Stimulated activated CD4-positive, alpha-beta T cell treated with anti-CD3 and anti-CD28 coated beads, Interleukin-1b, Interleukin-23, amount 100 ng/mL, for 24 hours (primary cell): ENCODE measurements at places on chromosomes 11 and 22.

DNA sequence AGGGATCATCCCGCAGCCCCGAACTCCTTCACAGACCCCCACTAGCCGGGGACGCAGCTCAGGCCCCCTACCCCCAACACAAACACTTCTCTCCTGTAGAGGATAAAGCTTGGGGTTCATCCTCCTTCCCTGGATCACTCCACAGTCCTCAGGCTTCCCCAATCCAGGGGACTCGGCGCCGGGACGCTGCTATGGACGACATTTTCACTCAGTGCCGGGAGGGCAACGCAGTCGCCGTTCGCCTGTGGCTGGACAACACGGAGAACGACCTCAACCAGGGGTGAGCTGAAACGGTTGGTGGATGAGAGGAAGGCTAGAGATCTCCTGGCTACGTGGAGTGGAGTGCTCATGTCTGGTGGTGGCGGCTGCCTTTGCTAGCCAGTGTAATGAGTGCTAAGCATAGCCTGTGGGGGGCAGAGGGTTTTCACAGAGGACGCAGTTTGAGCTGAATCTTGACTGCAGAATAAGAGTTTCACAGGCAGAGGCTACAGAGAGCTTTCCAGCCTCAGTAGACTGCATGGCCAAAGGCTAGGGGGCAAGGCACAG, 580 bp downstream of the ILK start:
- no peak for DNase-seq

- no peak for DNase-seq
Measured at GRCh38 chr11:61071208-61071681, 31.0 kb upstream of the CD5 start.

- DNase-seq: no peak
Measured at GRCh38 chr11:61954851-61955421, 4.8 kb downstream of the BEST1 start.

- no peak for DNase-seq
Measured at GRCh38 chr22:48941903-48942575, 885.6 kb downstream of the BRD1 start.

GRCh38 chr11:60725592-60725991, 1.1 kb downstream of the MS4A18 start:
- DNase-seq: no peak
